ENCODE measurements at places on chromosomes 6 and 20. TPM values are rescaled to one million over a fixed set of nuclear protein-coding genes. Genes with fewer than 3 reads are reported as not detected.

DNA sequence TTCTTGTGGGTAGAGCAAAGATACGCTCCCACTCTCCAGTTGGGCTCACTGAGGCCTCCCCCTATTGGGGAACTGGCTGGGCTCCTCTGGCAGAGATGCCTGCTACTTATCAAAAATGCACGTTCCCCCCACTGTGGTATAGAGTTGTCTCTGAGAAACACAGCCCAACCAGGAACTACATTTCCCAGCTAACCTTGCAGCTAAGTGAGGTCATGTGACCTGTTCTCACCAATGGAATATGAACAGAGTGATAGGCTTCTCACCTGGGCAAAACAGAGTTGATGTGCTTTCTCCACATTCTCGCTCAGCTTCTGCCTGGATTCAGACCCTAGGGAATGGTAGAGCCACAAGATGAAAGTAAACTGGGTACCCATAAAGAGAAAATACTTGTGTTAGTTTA, 49.1 kb upstream of the PTPRT start:
- H3K27me3 ChIP-seq = peaks cover 4% of the 10 kb centered on the region
- H3K36me3 ChIP-seq = no peaks in the 10 kb centered on the region
- no peak overlapping the region for H3K27ac ChIP-seq
- no peak overlapping the region for H3K4me3 ChIP-seq
- DNase-seq = no peak

The KCNK17 gene
- total RNA-seq = 2.3 TPM

The PNPLA1 gene
- not detected for total RNA-seq

The CDH26 gene
- 0.26 TPM for total RNA-seq

The BANF2 gene
- not detected for total RNA-seq

- no peaks in the 10 kb centered on the region for H3K4me1 ChIP-seq
- H3K27ac ChIP-seq = no peak overlapping the region
- no peaks in the 10 kb centered on the region for H3K36me3 ChIP-seq
- no peaks in the 10 kb centered on the region for H3K27me3 ChIP-seq
- no peak overlapping the region for H3K4me3 ChIP-seq
These were observed 39.5 kb downstream of the ID4 start for GRCh38 chr6:19876672-19877071.

The TCF21 gene
- 1.3 TPM for total RNA-seq

DNA sequence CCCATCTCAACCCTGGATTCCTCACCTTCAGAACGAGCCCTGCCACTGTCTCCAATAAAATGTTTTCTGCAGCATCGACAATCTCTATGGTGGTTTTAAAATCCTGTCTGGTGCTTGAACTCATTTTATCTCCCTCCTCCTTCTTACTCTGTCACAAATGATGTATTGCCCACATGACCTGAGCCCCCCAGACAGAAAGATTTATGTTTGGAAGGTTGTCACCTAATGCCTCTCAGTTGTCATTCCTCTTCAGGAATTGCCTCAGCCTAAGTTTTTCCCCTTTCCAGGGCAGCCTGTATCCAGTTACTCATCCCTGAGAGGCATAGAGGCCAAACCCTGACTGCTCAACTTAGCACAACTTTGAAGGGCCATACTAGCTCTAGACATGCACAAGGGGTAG, 9.2 kb downstream of the GPX5 start:
- H3K4me1 ChIP-seq = peaks cover 4% of the 10 kb centered on the region
- no peak overlapping the region for H3K4me3 ChIP-seq
- no peaks in the 10 kb centered on the region for H3K36me3 ChIP-seq
- peaks cover 8% of the 10 kb centered on the region for H3K27me3 ChIP-seq

DNA sequence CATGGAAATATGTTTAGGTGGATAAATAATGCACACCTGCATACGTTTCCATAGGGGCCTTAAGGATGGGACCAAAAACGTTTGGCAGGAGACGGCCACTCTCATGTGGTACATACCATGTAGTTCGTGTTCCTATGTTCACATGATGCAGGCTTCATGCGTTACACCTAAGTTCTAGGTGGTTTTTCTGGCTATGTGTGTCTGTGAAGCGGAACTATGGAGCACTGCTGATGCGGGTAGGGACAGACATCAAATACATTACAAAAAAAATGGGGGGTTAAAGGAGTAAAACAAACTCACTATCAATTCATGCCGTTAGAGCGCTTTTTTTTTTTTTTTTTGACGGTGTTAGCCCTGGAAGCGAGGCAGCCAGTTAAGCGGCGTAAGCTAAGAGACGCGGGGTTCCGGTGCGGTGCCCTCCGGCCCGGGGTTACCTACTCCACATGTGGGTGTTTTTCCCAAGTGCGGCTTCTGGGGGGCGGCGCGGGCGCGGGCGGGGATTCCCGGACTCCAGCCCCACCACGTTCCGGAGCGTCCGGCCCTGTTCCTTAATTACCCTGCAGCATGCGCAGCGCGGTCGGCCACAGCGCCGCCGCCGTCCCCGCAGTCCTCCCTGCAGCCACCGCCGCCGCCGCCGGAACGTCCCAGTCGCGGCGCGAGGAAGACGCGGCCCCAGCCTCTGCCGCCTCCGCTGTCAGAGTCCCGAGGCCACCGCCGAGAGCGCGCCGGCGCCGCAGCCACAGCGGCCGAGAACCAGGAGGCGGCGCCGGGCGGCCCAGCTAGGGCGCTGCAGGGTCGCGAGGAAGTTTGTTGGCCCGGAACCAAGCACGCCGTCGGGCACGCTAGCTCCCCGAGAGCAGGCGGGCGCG, 648 bp downstream of the COL19A1 start:
- peaks cover 9% of the 10 kb centered on the region for H3K4me1 ChIP-seq
- DNase-seq = peak; percentile 74
- H3K27ac ChIP-seq = no peak overlapping the region
- no peaks in the 10 kb centered on the region for H3K36me3 ChIP-seq

All from body of pancreas (tissue), 4 donors.